Body of pancreas (tissue), 4 donors: ENCODE measurements at places on chromosomes 4 and X. TPM values are rescaled to one million over a fixed set of nuclear protein-coding genes. Genes with fewer than 3 reads are reported as not detected.

The ODAPH gene
- total RNA-seq: not detected

The APLN gene
- not detected for total RNA-seq

The ETFDH gene
- total RNA-seq: 96.2 TPM

The CYLC1 gene
- not detected for total RNA-seq

The C4orf51 gene
- not detected for total RNA-seq

The KCND1 gene
- 1.3 TPM for total RNA-seq

The DCAF8L2 gene
- not detected for total RNA-seq

DNA sequence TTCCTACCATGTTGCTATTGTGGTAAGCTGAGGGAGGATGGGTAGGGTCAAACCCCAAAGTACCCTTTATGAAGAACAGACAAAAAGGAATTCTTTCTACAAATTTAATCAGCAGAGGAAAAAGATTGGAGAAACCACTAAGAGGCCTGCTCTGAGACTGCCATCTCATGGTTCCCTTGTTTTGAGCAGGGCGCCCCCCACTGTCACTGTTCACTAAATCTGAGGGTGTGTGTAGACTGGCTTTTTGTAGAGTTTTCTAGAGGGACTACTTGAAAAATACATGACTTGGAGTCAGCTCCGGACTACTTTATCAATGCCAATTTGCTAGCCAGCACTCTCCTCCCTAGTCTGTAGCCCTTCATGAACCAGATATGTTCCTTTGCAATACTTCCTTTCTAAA is 324.8 kb downstream of the FRMPD4 start:
- H3K4me3 ChIP-seq: no peak overlapping the region
- no peaks in the 10 kb centered on the region for H3K27me3 ChIP-seq
- H3K36me3 ChIP-seq: no peaks in the 10 kb centered on the region
- no peak overlapping the region for H3K27ac ChIP-seq
- no peaks in the 10 kb centered on the region for H3K4me1 ChIP-seq

DNA sequence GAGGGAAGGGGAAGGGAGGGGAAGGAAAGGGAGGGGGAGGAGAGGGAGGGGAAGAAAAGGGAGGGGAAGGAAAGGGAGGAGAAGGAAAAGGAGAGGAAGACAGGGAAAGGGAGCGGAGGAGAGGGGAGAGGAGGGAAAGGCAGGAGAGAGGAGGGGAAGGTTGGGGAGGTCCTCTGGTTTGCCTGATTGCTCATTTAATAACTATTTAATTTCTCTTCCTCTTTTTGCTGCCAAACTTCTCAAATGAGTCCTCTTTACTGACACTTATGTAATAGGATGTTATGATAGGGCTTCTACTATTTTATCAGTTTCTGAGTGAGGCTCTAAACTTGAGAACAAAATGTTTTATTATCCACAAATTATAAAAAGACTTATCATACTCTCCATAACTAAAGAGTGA is 35.4 kb upstream of the PPA2 start:
- H3K4me1 ChIP-seq: no peaks in the 10 kb centered on the region
- no peaks in the 10 kb centered on the region for H3K27me3 ChIP-seq
- H3K27ac ChIP-seq: no peak overlapping the region

GRCh38 chr4:145307763-145308430 is 127.5 kb upstream of the OTUD4 start:
- H3K36me3 ChIP-seq: no peaks in the 10 kb centered on the region
- DNase-seq: no peak
- H3K27me3 ChIP-seq: no peaks in the 10 kb centered on the region
- H3K4me1 ChIP-seq: peaks cover 13% of the 10 kb centered on the region

DNA sequence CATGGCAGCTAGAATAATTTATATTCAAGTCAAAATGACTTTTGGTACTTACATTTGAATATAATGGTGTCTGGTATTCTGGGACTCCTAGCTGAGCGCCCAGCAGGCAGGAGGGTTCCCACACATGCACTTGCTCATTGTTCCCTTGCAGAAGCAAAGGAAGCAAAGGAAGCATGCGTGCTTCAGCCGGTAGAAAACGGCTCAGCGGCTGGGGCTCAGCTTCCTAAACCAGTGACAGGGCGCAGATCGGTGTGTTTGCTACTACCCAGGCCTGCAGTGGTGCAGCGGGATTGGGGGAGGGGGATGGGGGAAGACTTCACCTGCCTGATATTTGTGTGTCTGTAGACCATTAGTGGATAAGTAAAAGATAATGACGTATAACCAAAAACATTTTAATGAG is 978.3 kb upstream of the TENM3 start:
- no peaks in the 10 kb centered on the region for H3K27me3 ChIP-seq
- no peaks in the 10 kb centered on the region for H3K36me3 ChIP-seq
- no peak overlapping the region for H3K4me3 ChIP-seq
- DNase-seq: no peak
- no peak overlapping the region for H3K27ac ChIP-seq

DNA sequence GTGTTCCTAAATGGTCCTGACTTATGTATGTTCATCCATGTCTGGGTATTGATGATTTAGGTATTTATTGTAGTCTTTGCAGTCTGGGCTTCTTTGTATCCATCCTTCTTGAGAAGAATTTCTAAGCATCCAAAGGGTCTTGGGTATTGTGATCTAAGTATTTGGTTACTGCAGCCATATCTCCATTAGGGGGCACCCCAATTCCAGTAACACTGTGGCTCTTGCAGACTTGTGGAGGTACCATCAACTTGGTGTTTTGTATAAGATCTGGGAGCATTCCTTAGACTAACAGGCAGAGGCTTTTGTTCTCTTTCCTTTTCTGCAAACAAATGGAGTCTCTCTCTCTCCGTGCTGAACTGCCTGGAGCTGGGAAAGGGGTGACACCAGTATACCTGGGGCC is 113.7 kb upstream of the NEXMIF start:
- no peak for DNase-seq
- no peaks in the 10 kb centered on the region for H3K36me3 ChIP-seq
- no peak overlapping the region for H3K27ac ChIP-seq
- H3K27me3 ChIP-seq: no peaks in the 10 kb centered on the region

GRCh38 chr4:158572608-158573007 is 50.9 kb downstream of the RXFP1 start:
- no peak for DNase-seq
- H3K4me3 ChIP-seq: no peak overlapping the region
- H3K27ac ChIP-seq: no peak overlapping the region
- no peaks in the 10 kb centered on the region for H3K4me1 ChIP-seq

- no peaks in the 10 kb centered on the region for H3K36me3 ChIP-seq
- H3K27ac ChIP-seq: no peak overlapping the region
- H3K4me1 ChIP-seq: no peaks in the 10 kb centered on the region
- DNase-seq: no peak
Measured at GRCh38 chrX:48789366-48790220, 3.2 kb downstream of the GATA1 start.

GRCh38 chr4:170931321-170931720 is 841.6 kb upstream of the AADAT start:
- no peaks in the 10 kb centered on the region for H3K27me3 ChIP-seq
- H3K27ac ChIP-seq: no peak overlapping the region
- no peaks in the 10 kb centered on the region for H3K36me3 ChIP-seq
- DNase-seq: no peak

- no peaks in the 10 kb centered on the region for H3K4me1 ChIP-seq
- no peak for DNase-seq
- no peak overlapping the region for H3K27ac ChIP-seq
- H3K4me3 ChIP-seq: no peak overlapping the region
- no peaks in the 10 kb centered on the region for H3K36me3 ChIP-seq
Measured at GRCh38 chrX:27404366-27404765, 58.8 kb downstream of the PPP4R3C start.

GRCh38 chrX:97682991-97683840 is 799.5 kb downstream of the RPA4 start:
- no peaks in the 10 kb centered on the region for H3K27me3 ChIP-seq
- no peaks in the 10 kb centered on the region for H3K36me3 ChIP-seq
- no peaks in the 10 kb centered on the region for H3K4me1 ChIP-seq
- H3K4me3 ChIP-seq: no peak overlapping the region

DNA sequence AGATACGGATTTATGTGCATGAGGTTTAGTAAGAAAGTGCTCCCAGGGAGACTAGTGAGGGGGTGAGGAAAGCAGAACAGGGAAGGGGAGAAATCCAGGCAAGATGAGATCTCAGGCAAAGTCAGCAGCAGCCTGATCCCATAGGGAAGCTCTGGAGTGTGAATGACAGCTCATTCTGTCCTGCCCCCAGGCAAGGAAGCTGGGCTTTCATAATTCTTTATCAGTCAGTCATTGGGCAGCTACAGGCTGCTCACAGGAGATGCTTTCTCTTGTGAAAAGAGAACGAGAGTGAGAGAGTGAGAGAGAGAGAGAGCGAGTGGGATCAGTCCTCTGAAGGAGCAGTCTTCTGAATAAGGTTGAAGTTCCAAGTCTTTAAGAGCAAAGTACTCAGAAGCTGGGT is 48.1 kb downstream of the SRPX start:
- no peaks in the 10 kb centered on the region for H3K27me3 ChIP-seq
- H3K4me3 ChIP-seq: no peak overlapping the region
- H3K27ac ChIP-seq: no peak overlapping the region
- no peaks in the 10 kb centered on the region for H3K4me1 ChIP-seq
- DNase-seq: no peak

DNA sequence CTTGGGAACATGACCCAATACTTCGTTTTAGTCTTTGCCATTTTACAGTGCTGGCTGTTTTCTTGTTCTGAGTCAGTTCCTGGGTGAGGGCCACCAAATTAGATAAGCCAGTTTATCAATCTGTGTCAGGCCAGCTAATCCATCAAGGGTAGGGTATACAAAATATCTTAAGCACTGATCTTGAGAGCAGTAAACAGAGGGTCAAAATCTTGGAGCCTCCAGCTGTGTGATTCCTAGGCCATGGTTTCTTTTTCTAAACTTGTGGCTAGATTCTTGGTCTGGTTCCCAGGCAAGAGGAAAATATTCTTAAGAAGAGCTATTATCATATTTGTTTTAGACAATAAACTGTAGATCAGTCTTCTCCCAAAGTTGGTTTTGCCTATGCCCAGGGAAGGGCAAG is 1396.6 kb upstream of the PABPC4L start:
- DNase-seq: no peak
- no peak overlapping the region for H3K4me3 ChIP-seq
- H3K36me3 ChIP-seq: no peaks in the 10 kb centered on the region
- H3K27me3 ChIP-seq: no peaks in the 10 kb centered on the region
- H3K27ac ChIP-seq: no peak overlapping the region
- no peaks in the 10 kb centered on the region for H3K4me1 ChIP-seq

DNA sequence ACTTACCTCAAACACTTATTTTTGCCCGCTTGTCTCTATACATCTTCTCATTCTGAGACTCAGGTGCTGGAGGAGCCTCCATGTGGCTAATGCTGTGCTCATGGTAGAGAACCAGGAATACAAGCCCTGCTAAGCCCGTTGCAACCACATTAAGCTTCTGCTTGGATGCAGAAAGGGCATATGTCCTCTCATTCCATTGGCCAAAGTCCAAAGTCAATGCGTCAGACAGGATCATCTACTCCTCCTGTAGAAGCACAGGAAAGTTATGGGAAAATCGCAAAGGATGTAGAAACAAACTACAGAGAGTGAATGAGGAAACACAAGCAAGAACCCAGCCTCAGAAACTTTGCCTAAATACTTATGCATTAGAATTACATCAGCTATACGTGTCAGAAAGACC is 124.5 kb upstream of the AGA start:
- no peak for DNase-seq
- H3K36me3 ChIP-seq: no peaks in the 10 kb centered on the region
- peaks cover 4% of the 10 kb centered on the region for H3K4me1 ChIP-seq
- H3K27ac ChIP-seq: no peak overlapping the region
- no peak overlapping the region for H3K4me3 ChIP-seq

DNA sequence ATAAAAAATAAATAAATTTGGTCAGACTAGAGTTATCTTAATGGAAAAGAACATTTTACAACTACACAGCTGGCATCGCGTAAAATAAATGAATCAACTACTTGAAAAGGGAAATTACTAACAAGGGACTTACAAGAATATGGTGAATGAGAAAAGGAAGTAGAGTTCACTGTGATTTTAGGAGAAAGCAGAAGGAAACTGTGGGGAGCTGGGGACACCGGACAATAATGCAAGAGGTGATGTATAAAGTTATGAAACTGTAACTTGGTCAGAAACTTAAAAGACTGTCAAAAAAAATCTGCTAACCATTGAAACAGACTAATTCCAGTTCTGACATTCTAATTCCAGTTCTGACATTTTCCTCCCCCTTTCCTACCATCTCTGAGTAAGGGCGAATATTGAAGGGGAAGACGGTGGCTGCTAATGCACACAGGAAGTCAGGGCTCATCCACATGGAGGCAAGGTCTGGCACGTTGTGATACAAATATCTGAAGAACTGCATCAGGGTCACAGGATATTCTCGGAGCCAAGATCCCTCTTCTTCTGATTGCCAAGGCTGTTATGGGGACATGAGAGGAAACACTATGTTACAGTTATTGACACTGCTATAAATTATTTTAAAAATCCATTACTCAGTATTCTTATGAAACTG is 170.5 kb downstream of the CDS1 start:
- peaks cover 9% of the 10 kb centered on the region for H3K36me3 ChIP-seq
- no peak overlapping the region for H3K4me3 ChIP-seq
- H3K27me3 ChIP-seq: no peaks in the 10 kb centered on the region
- no peak overlapping the region for H3K27ac ChIP-seq
- H3K4me1 ChIP-seq: no peaks in the 10 kb centered on the region
- DNase-seq: no peak

- no peak overlapping the region for H3K27ac ChIP-seq
- H3K27me3 ChIP-seq: no peaks in the 10 kb centered on the region
- H3K4me3 ChIP-seq: no peak overlapping the region
- peaks cover 7% of the 10 kb centered on the region for H3K4me1 ChIP-seq
Measured at GRCh38 chrX:118182681-118183080, 66.1 kb upstream of the KLHL13 start.

GRCh38 chr4:97432551-97432950 is 710.7 kb downstream of the STPG2 start:
- no peak for DNase-seq
- H3K27me3 ChIP-seq: no peaks in the 10 kb centered on the region
- no peak overlapping the region for H3K4me3 ChIP-seq
- no peaks in the 10 kb centered on the region for H3K36me3 ChIP-seq
- no peaks in the 10 kb centered on the region for H3K4me1 ChIP-seq

GRCh38 chr4:151473521-151474097 is 64.6 kb downstream of the FHIP1A start:
- H3K4me3 ChIP-seq: no peak overlapping the region
- H3K27ac ChIP-seq: no peak overlapping the region
- no peak for DNase-seq

- H3K27ac ChIP-seq: no peak overlapping the region
- no peaks in the 10 kb centered on the region for H3K27me3 ChIP-seq
- no peak overlapping the region for H3K4me3 ChIP-seq
- no peaks in the 10 kb centered on the region for H3K4me1 ChIP-seq
- no peak for DNase-seq
Measured at GRCh38 chr4:56619816-56620215, 61.3 kb downstream of the HOPX start.

- DNase-seq: no peak
- no peak overlapping the region for H3K27ac ChIP-seq
Measured at GRCh38 chr4:174135530-174135929, 147.9 kb downstream of the FBXO8 start.

DNA sequence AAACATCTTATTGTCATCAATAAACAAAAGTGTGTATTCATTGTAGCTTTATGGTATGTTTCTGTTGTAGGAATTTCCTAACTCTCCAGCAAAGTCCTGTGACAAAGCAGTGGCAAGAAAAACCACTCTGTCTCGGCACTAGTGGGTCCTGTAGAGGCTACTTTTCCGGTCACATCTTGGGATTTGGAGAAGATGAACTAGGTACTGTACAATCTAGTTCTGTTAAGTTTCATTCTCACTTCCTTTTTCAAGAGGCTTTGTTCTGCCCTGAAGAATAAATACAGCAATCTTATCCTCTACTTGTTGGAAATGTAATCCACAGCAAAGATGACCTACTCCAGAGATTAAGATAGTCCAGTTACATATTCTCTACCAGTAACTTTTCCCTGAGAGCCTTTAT is 69.3 kb downstream of the HHIP start:
- no peaks in the 10 kb centered on the region for H3K36me3 ChIP-seq
- H3K27me3 ChIP-seq: no peaks in the 10 kb centered on the region
- no peak for DNase-seq
- H3K4me3 ChIP-seq: no peak overlapping the region
- no peak overlapping the region for H3K27ac ChIP-seq
